ENCODE measurements at places on chromosomes 16 and 17.
A peak's percentile ranks its signal among the peaks of the same experiment; 100 is the strongest.

DNA sequence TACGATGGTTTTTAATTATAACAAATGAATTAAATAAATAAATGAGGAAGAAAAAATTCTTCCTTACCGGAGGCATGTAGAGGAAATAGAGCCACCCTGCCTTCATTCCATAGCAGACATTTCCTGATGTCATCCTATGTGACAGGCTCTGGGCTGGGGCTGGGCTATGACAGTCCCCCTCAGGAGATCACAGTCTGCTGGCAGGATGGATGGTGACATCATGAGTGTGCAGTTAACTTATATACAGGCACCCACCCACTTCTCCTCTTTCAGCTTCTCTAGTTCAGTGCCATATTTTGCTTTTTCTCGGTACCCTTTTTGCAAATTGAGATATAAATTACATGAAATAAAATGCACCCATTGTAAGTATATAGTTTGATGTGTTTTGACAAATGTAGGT is 6.4 kb upstream of the CMTM3 start:
- DNase-seq, result no peak

DNA sequence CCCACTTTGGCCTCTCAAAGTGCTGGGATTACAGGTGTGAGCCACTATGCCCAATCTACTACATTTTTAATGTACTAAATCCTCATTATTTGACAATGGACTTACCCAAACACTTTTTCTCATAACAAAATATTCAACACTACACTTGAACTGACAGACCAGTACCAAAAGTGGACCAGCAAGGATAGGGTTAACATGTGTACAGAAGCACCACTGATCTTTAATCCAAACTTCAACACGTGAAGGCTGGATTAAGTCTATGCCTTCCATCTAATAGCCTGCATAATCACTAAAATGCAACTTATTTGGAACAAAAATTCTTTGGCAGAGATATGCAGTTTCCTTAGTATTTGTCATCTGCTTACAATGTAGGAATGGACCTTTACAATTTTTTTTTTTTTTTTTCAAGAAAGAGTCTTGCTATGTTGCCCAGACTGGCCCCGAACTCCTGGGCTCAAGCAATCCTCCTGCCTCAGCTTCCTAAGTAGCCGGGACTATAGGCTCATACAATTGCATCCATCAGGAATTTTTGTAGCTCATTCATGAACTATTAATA is 60.0 kb upstream of the BCAR1 start:
- DNase-seq, result peak; percentile 54

- DNase-seq, result peak; percentile 23
These were observed 303.1 kb downstream of the CBLN1 start for GRCh38 chr16:48978501-48978900.

GRCh38 chr17:74994440-74994839 is 7.0 kb downstream of the CDR2L start:
- DNase-seq, result peak; percentile 28

GRCh38 chr17:43377056-43377810 is 21.6 kb upstream of the ARL4D start:
- DNase-seq, result no peak

DNA sequence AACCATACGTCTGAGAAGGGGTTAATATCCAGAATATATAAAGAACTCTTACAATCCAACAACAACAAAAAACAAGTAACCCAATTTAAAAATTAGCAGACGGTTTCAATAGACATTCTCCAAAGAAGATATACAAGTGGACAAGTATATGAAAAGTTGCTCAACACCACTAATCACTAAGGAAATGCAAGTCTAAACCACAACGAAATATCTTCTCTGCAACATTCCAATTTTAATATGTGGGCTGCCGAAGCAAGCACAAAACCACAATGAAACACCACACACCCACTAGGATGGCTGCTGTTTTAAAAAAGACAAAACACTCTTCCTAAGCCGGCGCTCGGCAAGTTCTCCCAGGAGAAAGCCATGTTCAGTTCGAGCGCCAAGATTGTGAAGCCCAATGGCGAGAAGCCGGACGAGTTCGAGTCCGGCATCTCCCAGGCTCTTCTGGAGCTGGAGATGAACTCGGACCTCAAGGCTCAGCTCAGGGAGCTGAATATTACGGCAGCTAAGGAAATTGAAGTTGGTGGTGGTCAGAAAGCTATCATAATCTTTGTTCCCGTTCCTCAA is 5.9 kb upstream of the SLC13A2 start:
- DNase-seq, result peak; percentile 61

DNA sequence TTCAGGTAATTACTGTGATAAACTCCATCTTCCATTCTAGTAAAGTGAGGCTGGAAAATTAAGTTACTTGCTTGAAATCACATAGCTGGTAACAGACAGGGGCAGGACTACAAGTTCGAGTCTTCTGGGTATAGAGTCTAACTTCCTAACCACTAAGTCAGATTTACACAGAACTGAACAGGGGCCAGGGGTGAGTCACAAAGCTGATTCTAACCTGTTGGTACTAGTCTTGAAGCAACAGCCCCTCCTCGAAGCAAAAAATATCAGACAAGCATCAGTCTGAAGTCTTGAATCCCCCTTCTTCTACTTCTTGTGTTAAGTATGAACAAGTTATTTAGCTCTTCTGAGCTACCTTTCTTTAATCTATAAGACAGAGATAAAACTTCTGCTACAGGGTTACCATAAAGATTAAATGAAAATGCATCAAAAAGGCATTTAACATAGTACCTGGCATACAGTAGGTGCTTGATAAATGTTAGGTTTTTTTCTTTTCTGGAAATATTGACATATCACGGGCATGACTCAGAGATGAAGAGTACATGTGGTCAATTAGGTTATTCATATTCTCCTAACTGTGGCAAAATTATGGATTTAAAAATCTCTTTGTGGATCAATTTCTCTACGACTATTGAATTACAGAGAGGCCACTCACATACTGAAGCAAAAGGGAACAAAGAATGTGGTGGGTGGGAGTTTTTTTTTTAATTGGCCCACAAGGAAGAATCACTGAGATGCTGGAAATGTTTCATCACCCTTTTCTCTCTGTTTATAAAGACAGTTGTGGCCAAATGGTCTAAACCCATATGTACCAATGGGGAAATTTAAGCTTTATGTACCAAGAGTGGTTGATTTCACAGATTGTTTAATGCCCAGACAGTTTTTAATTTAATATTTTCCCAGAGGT is 266.9 kb upstream of the DYNLRB2 start:
- DNase-seq, result peak; percentile 58

DNA sequence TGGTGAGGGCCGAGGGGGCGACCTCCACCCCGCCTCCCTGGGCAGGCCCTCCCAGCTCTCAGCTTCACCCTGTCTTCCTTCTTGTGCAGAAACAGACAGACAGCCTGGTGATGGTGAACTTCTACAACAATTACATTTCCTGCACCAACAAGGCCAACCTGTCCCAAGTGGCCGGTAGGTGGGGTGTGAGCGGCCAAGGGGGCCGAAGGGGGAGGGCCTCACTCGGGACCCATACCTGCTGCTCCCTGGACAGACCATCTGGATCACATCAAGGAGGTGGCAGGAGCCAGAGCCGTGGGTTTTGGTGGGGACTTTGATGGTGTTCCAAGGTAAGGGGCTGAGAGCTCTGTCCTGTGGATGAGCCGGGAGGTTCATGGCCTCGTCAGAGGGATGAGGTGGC is 20.1 kb downstream of the CHMP1A start:
- DNase-seq, result no peak

GRCh38 chr17:596287-596686 is 118.4 kb downstream of the VPS53 start:
- no peak for DNase-seq

- DNase-seq, result peak; percentile 90
These were observed 5.7 kb downstream of the CSNK1D start for GRCh38 chr17:82267575-82268379.

DNA sequence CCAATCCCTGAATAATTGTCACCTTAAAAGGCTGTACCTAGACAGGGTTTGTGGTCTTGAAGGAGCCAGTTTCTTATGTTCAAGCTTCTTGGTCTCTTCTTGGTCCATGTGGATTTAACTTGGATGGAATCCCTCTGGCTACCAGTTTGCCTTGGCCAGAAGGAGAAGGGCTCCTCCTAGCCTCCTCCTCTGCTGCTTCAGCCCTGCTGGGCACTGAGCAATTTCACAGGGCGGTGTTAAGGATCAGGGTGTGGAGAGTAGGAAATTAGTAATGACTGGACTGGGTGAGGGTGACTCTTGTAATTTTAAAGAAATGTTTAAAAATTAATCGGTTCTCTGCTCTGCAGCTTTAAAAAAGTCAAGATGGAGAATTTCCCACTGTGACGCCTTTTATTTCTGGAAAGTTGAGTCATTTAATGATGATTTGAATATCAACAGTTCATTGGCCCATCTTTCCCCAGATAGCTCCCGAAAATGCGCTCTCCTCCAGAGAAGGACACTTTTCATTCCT is 96.4 kb downstream of the MSI2 start:
- no peak for DNase-seq

GRCh38 chr17:43767713-43768059 is 9.1 kb upstream of the SOST start:
- no peak for DNase-seq

DNA sequence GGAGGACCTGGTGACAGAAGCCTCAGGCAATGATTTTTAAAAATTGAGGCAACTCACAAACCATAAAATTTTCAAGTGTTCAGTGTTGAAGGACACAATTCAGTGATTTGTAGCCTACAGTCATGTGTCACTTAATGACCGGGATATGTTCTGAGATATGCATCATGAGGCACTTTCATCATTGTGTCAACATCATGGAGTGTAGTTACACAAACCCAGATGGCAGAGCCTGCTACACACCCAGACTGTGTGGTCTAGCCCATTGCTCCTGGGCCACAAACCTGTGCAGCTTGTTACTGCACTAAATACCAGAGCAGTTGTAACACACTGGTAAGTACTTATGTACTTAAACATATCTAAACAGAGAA is 1.6 kb downstream of the PRSS41 start:
- no peak for DNase-seq

GRCh38 chr17:36650096-36650775 is 48.9 kb downstream of the MRM1 start:
- no peak for DNase-seq

- peak; percentile 29 for DNase-seq
These were observed 57.1 kb downstream of the RAB11FIP4 start for GRCh38 chr17:31448467-31449077.

All from fibroblast of skin of scalp (primary cell).